Psoas muscle (tissue), 8 donors: ENCODE measurements at places on chromosomes 5 and 9. TPM values are rescaled to one million over a fixed set of nuclear protein-coding genes. Genes with fewer than 3 reads are reported as not detected.

ZNF483 gene
- 0.05 TPM for polyA plus RNA-seq

PCDHB6 gene
- polyA plus RNA-seq: 0.09 TPM

PDE4D gene
- 60.3 TPM for polyA plus RNA-seq

ROR2 gene
- polyA plus RNA-seq: 0.09 TPM

WDR5 gene
- polyA plus RNA-seq: 23.2 TPM

OCLN gene
- 0.06 TPM for polyA plus RNA-seq

ASS1 gene
- polyA plus RNA-seq: 31.0 TPM

CARTPT gene
- not detected for polyA plus RNA-seq

ENTPD2 gene
- 0.17 TPM for polyA plus RNA-seq

RMRP gene
- polyA plus RNA-seq: 26.8 TPM

FAT2 gene
- 0.03 TPM for polyA plus RNA-seq

PCDHGC4 gene
- polyA plus RNA-seq: 0.18 TPM

PNPLA7 gene
- polyA plus RNA-seq: 7.7 TPM

PITX1 gene
- 38.7 TPM for polyA plus RNA-seq

TEK gene
- 4.9 TPM for polyA plus RNA-seq

SV2C gene
- not detected for polyA plus RNA-seq

TRIP13 gene
- polyA plus RNA-seq: 2.9 TPM

DIPK1B gene
- polyA plus RNA-seq: 5.3 TPM

SPATA24 gene
- polyA plus RNA-seq: 18.3 TPM

ARHGEF37 gene
- polyA plus RNA-seq: 13.4 TPM

AMBP gene
- polyA plus RNA-seq: not detected

ANKRD34B gene
- polyA plus RNA-seq: not detected

CTNND2 gene
- polyA plus RNA-seq: not detected

KCNV2 gene
- not detected for polyA plus RNA-seq

LECT2 gene
- polyA plus RNA-seq: not detected

CLIC3 gene
- polyA plus RNA-seq: 0.94 TPM

SIT1 gene
- 0.08 TPM for polyA plus RNA-seq

NIPAL4 gene
- 0.18 TPM for polyA plus RNA-seq

RNF208 gene
- polyA plus RNA-seq: 5.9 TPM

C5orf24 gene
- 26.5 TPM for polyA plus RNA-seq

CDH18 gene
- polyA plus RNA-seq: not detected

C1QTNF3 gene
- 0.31 TPM for polyA plus RNA-seq

IFNK gene
- polyA plus RNA-seq: not detected

LOX gene
- 0.51 TPM for polyA plus RNA-seq

PLEKHG4B gene
- polyA plus RNA-seq: 0.01 TPM

ENTPD8 gene
- not detected for polyA plus RNA-seq

OMD gene
- 0.45 TPM for polyA plus RNA-seq

GARNL3 gene
- 1.9 TPM for polyA plus RNA-seq

RASEF gene
- 0.01 TPM for polyA plus RNA-seq

TMEM167A gene
- polyA plus RNA-seq: 60.8 TPM

SOX30 gene
- polyA plus RNA-seq: not detected

BTNL8 gene
- polyA plus RNA-seq: 0.13 TPM

AOPEP gene
- polyA plus RNA-seq: 82.6 TPM

PBX3 gene
- polyA plus RNA-seq: 4.2 TPM

SPINK7 gene
- not detected for polyA plus RNA-seq

PCDH12 gene
- 1.4 TPM for polyA plus RNA-seq

SLC23A1 gene
- polyA plus RNA-seq: 0.03 TPM

LCN9 gene
- polyA plus RNA-seq: not detected

CTSV gene
- 1.8 TPM for polyA plus RNA-seq
